KBM-7 (cell line): ENCODE measurements at places on chromosomes 7 and 10.

DNA sequence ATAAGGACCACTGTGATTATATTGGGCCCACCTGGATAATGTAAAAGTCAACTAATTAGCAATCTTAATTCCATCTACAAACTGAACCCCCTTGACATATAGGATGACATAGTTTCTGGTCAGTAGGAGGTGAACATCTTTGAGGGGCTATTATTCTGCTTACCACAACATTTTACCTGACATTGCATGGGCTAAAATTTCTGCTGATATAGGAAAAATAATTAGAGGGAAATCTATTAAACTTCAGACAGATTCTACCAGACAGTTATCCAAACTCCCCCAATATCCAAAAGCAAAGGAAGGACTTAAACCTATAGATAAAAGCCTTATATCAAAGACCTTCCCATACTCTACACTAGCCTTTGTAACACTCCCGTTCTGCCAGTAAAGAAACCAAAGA, 443.6 kb downstream of the GRM8 start:
- no peak for DNase-seq

GRCh38 chr7:82359426-82359825, 84.2 kb downstream of the CACNA2D1 start:
- DNase-seq = no peak

- DNase-seq = no peak
Measured at GRCh38 chr10:60362461-60362860, 27.2 kb downstream of the ANK3 start.

DNA sequence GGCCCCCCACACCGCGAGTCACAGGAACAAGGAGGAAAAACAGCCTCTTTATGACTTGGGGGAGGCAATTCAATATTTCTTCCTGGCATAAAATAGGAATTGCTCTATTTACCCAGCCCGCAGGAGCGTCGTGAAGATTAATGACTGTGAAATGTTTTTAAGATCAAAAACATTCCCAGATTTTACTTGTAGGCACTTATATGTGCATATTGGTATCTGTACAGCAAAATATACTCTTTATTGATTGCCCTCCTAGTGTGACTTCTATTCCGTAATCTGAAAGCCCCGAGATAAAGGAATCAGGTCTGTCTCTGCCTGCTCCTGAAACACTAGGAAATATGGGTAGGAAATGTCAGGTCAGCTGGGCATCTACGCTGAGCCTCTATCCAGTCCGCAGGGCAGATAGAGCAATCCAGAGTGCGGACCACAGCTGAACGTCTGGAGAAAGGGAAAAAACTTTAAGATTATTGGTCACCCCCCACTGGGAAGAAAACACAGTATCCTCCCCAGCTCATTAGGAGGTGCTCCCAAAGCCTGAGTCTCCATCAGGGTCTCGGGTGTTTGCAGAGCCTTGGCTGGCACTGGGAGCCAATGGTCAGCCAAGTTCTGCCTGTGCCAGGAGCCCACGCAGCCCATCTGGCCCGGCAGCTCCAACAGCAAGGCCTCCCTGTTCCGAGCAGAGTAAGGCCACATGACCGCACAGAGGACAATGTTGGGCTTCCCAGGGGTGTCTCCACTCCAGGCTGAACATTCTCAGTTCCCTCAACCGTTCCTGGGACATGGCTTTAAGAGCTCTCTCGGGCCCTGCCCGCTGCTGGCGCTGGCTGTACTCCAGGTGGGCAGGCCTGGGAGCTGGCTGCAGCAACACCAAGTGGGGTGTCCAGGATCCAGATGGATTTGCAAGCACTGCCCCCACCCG, 7.7 kb downstream of the CTBP2 start:
- DNase-seq = no peak

GRCh38 chr10:130580975-130581374, 444.8 kb downstream of the GLRX3 start:
- no peak for DNase-seq

GRCh38 chr10:100731407-100732240, 13.8 kb upstream of the PAX2 start:
- no peak for DNase-seq

GRCh38 chr10:79336739-79337138, 10.5 kb upstream of the PPIF start:
- DNase-seq = no peak

DNA sequence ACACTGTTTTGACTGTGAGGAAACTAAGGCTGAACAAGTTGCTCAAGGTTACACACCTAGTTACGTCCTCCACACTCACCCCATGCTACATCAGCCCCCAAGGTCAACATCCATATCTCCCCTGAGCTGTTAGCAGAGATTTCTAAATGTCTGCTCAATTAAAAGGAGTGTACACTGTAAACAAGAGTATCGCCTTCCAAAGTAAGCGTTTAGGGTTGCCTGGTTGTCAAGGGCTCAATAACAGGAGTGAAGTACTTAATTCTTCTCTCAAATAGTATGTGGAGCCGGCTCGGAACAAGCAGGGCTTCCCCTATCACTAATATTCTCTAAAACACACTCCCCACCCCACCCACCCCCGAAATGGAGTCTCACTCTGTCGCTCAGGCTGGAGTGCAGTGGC, 412.8 kb upstream of the GALNT17 start:
- no peak for DNase-seq

- no peak for DNase-seq
Measured at GRCh38 chr10:24467136-24467535, 256.6 kb downstream of the ARHGAP21 start.

GRCh38 chr10:91349381-91349780, 60.8 kb upstream of the HECTD2 start:
- DNase-seq = no peak

DNA sequence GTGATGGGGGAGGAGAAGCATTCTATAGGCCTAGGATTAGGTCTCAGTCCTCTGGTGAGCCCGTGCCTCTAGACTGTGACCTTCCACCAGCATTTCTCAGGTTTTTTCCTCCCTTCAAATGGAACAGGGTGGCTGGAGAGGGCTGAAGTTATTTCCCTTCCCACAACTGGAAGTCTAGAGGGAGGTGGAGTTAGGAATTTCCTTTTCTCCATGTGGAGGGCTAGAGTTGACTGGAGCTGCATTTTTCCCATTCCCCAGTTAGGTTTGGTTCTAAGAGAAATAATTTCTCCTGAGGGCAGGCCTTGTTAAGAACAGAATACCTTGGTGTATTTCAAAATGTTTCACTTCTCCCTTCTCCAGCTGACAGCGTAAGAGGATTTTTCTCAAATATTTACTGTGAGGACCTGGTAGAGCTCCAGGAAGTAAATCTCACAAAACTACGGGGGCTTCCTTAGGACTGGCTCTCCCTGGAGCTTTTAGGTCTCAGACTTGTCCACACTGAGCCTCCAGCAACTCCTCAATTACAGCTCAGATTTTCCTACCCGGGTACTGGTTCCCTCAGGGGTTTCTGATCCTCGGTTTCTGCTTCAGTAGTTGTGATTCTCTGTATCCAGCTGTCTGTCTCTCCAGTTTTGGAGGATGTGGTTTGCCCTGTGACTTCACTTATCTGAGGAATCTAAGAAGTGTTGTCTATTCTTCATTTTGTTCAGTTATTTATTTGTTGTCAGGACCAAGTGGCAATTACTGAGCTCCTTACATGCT, 6.0 kb upstream of the REEP3 start:
- DNase-seq = peak; percentile 63

- DNase-seq = peak; percentile 53
Measured at GRCh38 chr10:5888843-5889623, 660 bp downstream of the ANKRD16 start.

GRCh38 chr10:55822096-55822495, 539.0 kb downstream of the ZWINT start:
- DNase-seq = no peak

GRCh38 chr7:11970132-11970531, 138.1 kb upstream of the THSD7A start:
- DNase-seq = no peak

DNA sequence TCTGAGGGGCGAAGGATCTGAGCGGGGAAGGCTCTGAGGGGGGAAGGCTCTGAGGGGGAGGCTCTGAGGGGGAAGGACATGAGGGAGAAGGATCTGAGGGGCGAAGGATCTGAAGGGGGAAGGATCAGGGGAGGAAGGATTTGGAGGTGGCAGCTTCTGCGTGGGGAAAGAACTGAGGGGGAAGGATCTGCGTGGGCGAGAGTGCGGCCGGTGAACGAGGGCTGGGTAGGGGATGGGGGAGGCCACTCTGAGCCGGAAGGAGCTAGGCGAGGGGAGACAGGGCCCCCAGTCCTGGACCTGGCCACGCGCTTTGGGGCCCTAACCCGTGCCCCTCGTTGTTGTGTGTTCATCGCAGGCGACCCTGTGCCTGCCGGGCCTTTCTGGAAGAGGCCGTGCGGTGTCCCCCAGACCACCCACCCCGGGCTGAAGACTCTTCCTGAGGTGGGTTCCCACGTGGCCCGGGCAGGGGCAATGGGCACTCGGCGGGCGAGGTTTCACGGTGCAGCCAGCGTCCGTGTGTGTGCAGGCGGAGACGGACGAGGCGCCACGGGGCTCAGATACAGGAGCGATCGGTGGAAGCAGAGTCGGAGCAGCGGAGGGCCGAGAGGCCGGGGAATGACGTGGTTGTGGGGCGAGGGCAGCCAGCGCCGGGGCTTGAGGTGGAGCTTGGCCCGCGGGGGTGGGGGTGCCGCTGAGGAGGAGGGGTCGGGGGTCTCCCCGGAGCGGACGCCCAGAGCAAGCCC, 2.0 kb downstream of the CALY start:
- DNase-seq = no peak

DNA sequence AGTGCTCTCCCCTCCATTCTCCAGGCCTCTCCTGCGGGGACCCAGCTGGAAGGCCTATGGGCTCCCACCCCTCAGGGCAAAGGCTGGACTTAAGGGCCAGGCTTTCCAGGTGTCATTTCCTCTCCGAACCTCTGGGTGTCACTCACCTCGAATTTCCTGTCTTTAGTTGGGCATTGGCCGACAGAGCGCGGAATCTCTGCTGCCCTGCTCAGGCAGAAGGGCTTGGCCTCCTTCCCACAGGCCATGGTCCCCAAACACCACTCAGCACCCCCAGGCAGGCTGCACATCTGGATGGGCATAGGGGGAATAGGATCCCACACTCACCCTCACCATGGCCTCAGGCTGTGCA, 212.9 kb downstream of the CCSER2 start:
- no peak for DNase-seq

GRCh38 chr7:103003004-103003403, 71.6 kb downstream of the FBXL13 start:
- DNase-seq = no peak

GRCh38 chr7:136405931-136406777, 429.0 kb upstream of the MTPN start:
- DNase-seq = peak; percentile 63

DNA sequence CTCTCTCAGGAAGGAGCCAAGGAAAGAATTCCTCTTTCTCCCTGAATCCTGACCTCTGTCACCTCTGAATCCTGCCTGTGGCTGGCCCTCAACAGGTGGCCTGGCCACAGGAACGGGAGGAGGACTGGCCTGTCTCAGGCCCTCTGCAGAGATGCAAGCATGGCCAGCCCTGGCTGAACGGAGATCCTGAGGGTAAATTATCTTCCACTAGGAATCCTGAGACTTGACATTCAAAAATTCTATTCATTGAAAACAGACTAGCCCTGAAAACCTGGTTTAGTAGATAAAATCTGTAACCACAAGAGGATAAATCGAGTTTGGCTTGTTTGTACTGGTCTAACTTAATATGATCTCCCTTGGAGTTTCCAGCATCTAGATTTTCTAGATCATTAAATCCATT, 579.3 kb downstream of the LRMDA start:
- DNase-seq = no peak

DNA sequence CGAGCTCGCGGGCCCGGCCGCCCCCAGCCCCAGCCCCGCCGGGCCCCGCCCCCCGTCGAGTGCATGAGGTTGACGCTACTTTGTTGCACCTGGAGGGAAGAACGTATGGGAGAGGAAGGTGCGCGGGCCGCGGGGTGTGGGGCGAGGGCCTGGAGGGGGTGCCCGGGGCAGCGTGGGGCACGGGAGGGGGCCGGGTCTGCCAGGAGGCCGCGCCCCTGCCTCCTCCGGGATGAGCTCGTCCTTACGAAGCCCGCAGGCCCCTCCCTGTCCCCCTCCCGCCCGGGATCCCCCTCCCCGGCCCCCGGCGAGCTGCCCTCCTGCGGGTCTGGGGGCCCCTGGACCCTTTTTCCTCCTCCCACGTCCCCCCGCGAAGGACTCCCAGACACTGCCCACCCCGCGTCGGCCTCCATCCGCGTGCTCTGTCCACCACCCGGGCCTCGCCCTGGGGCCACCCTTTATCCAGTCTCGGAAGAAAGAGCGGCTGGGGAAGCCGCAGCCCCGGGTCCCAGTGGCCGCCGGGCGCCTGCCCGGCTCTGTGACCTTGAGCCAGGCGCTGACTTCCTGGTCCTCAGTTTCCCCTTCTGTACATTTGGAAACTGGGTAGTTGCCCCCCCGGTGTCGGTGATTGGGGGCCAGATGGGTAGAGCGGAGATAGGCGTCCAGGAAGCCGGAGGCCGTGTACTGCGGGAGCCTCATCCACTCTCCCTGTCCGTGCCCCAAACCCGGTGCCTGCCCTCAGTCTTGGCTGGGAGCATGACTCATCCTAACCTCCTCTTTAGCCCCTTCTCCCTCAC, 521 bp downstream of the LIMK1 start:
- DNase-seq = peak; percentile 29

- DNase-seq = no peak
Measured at GRCh38 chr7:127813991-127814541, 162.1 kb downstream of the SND1 start.

GRCh38 chr10:31620226-31621151, 301.5 kb downstream of the ZEB1 start:
- peak; percentile 15 for DNase-seq

DNA sequence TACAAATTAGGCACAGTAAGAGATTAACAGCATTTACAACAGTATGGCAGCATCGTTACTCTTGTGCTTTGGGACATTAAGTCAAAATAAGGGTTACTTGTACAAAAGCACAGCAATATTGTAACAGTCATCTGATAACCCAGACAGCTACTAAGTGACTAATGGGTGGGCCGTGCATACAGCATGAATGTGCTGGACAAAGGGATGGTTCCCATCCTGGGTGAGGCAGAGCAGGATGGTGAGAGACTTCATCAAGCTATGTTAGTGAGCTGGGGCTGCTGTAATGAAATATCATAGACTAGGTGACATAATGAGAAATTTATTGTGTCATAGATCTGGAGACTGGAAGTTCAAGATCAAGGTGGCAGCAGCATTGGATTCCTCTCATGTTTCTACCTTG, 25.4 kb downstream of the EDRF1 start:
- DNase-seq = no peak

DNA sequence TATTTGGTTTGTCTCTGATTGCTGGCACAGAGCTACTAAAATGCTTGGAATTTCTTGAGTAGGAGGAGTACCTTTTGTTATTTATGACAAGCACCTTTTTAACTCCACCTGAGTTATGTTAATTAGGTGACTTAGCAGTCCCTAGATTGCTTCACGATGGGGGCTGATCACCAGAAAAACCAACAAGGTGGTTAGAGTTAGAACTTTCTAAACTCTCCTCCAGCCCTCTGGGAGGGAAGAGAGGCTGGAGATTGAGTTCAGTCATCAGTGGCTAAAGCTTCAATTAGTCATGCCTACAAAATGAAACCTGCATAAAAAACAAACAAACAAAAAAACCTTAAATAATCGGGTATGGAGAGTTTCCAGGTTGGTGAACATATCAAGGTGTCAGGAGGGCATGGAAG, 23.6 kb upstream of the ING3 start:
- no peak for DNase-seq
